Heart left ventricle (tissue), 16 donors: ENCODE measurements at places on chromosomes 3 and 15. TPM values are rescaled to one million over a fixed set of nuclear protein-coding genes. Genes with fewer than 3 reads are reported as not detected.

- DNase-seq, result no peak
Measured at GRCh38 chr3:29307295-29307694, 26.4 kb downstream of the RBMS3 start.

GRCh38 chr15:74565381-74566085 lies 24.5 kb downstream of the ARID3B start:
- no peak for DNase-seq

DNA sequence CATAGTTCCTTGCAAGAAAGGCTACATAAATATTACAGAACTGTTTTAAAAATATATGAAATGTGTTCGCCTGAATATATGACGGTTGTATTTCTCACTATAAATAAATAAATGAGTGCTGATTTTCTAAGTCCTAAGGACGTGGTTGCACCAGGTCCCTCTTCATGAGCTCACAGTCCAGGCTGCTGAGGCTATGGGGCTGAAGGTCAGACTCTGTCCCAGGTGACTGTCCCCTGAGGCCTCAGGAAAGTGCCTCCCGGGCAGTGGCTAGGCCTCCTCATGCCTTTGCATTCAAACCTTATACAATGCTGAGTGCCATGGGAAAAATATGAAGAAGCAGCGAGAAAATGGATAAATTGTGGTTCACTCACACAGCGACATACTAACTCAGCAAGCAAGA lies 43.5 kb upstream of the SSR3 start:
- no peak for DNase-seq

MB21D2 gene
- 4.5 TPM for total RNA-seq

DNA sequence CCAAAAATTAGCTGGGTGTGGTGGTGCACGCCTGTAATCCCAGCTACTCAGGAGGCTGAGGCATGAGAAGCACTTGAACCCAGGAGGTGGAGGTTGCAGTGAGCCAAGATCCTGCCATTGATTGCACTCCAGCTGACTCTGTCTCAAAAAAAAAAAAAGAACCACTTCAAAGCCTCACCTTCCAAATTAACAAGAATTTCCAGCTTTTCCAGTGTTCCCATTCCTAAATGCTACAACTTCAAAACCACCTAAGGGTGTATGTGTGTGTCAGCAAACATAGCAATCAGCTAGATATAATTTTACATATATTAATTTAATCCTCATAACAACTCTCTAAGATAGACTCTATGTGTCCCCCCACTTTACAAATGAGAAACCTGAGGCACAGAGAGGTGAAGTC lies 512.5 kb upstream of the PROK2 start:
- DNase-seq, result no peak

GRCh38 chr3:194326192-194326967 lies 24.7 kb downstream of the CPN2 start:
- DNase-seq, result no peak

ALDH1A3 gene
- 2.5 TPM for total RNA-seq

- no peak for DNase-seq
Measured at GRCh38 chr3:52177701-52178042, 20.3 kb upstream of the ALAS1 start.

PDZRN3 gene
- 83.1 TPM for total RNA-seq

GRCh38 chr3:171944118-171945016 lies 95.0 kb upstream of the FNDC3B start:
- no peak for DNase-seq

HERC2 gene
- total RNA-seq, result 47.1 TPM

BFSP2 gene
- not detected for total RNA-seq

DNA sequence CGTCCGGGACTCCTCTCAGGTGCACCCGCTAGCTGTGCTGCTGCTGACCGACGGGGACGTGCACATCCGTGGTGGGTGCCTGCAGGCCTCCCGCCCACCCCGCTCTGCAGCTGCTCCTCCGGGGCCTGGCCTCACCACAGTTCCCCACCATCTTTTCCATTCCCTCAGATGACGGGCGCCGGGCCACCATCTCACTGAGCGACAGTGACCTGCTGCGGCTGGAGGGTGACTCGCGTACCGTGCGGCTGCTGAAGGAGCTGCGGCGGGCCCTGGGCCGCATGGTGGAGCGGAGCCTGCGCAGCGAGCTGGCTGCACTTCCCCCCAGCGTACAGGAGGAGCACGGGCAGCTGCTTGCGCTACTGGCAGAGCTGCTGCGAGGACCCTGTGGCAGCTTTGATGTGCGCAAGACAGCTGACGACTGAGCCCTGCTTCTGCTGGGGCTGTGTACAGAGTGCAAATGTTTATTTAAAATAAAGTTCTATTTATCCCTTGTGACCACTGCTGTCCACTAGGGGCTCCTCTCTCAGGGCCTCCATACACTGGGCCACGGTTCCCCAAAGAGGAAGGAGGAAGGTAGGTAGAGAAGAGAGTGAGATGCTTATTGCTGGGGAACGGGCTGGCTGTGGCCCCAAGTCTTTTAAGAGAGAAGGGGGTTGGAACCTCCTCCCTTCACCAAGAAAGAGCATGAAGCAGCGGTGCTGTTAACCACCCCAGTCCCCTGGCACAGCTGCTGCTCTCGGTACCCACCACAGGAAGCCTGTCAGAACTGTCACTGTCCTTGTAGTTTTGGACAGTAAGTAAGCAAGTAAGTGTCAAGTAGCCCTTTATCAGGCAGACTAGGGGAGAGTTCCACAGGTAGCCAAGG lies 47.0 kb downstream of the DHX30 start:
- no peak for DNase-seq

GRCh38 chr3:170802164-170803151 lies 67.5 kb downstream of the RPL22L1 start:
- DNase-seq, result no peak

GRCh38 chr15:43974852-43975251 lies 148.1 kb downstream of the WDR76 start:
- DNase-seq, result no peak

DNA sequence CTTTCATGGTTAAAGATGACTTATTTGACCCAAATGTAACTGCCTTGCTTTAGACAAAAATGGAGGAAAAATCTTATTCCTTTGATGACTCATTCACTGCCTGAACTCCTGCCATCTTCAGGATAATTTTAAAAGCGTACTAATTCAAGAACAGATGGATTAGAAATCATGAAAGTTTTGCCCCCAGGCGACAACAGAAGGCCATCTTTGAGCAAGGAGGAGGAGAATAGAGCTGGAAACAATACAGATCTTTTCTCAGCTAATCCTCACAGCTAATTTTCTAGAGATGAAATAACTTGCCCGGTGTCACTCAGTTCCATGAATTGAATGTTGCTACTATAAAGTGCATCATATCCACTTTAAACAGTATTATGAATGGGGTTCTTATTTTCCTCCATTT lies 324.7 kb upstream of the RARB start:
- no peak for DNase-seq

- DNase-seq, result no peak
Measured at GRCh38 chr15:77017761-77018720, 23.1 kb downstream of the PSTPIP1 start.

- no peak for DNase-seq
Measured at GRCh38 chr15:101407966-101408775, 81.3 kb downstream of the PCSK6 start.

CPLX3 gene
- 2.3 TPM for total RNA-seq

PYGO1 gene
- total RNA-seq, result 4.7 TPM

GRCh38 chr3:177358091-177358976 lies 161.1 kb upstream of the TBL1XR1 start:
- DNase-seq, result peak; percentile 79

CPNE9 gene
- total RNA-seq, result not detected

DNA sequence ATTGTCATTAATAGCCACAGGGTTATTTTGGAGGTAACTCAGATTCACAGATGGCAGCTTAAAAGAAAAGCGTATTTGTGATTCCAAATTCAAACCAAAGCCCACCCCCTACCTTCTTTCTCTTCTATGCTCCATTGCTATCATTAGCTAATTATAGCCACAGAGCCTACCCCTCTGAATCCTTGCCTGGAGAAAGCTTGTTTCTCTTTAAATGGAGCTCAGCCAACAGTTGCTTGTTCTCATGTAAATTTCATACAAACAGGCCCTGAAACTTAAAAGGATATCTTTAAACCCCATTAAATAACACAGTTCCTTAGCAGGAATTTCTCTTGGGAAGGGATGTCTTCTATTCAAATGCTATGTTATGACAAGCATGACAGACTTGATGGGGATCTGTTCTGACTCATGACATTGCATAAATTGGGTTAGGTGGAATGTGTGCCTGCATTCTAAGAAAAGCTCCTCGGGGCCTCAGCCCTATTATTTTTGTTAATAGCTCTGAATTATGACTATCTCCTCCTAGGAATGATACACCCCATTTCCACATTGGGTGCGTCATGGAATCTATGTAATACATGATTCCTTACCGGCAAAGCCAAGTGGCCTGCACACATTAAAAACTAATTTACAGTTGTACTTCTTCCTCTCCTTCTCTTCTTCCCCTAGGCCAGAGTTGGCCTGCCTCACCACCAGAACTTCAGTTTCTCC lies 265.8 kb downstream of the TAFA4 start:
- no peak for DNase-seq

GRCh38 chr3:127037021-127037400 lies 54.1 kb downstream of the PLXNA1 start:
- DNase-seq, result peak; percentile 38

LYZL4 gene
- total RNA-seq, result not detected

DNA sequence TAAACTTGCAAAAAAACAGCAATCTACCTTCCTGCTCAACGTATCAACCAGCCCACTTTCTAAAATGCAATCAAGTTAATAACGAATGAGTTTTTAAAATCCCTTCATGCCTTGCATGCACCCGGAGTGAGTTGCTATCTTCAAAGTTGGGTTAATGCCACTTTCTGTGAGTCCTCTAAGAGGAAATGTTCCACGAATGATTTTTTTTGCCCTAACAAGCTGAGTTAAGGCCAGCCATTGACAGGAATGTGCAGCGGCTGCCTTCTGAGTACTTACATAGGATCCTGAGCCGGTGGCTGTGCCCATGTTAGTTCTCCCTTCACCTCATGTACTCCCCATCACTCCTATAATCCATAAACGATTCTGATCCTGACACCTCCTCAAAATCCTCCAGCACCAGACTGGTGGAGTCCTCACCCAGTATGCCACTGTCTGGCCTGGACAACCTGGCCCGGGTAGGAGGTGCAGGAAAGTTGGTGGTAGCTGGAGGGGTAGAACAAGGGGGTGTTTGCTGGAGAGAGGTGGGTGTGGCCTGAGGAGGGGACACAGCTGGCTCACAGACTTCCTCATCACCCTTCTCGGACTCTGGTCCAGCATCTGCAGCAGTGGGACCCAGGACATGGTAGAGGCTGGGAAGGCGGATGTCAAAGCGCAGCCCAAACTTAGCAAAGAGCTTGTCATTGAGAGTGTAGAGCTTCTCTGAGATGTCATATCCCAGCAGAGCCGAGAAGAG lies 12.4 kb downstream of the POPDC2 start:
- DNase-seq, result no peak
